ENCODE measurements at places on chromosomes 16 and 17. TPM values are rescaled to one million over a fixed set of nuclear protein-coding genes. Genes with fewer than 3 reads are reported as not detected.

Gene PSMB10
- total RNA-seq, result 45.2 TPM

Gene METTL9
- total RNA-seq, result 97.7 TPM

Gene LGALS9C
- 1.2 TPM for total RNA-seq

Gene TBC1D3E
- total RNA-seq, result not detected

Gene KRT32
- total RNA-seq, result not detected

Gene EVI2B
- 11.0 TPM for total RNA-seq

Gene WWOX
- total RNA-seq, result 33.1 TPM

Gene SMPD3
- total RNA-seq, result 3.4 TPM

Gene TCAP
- total RNA-seq, result 0.49 TPM

Gene KRT24
- total RNA-seq, result 1.5 TPM

Gene YBX2
- total RNA-seq, result 0.25 TPM

DNA sequence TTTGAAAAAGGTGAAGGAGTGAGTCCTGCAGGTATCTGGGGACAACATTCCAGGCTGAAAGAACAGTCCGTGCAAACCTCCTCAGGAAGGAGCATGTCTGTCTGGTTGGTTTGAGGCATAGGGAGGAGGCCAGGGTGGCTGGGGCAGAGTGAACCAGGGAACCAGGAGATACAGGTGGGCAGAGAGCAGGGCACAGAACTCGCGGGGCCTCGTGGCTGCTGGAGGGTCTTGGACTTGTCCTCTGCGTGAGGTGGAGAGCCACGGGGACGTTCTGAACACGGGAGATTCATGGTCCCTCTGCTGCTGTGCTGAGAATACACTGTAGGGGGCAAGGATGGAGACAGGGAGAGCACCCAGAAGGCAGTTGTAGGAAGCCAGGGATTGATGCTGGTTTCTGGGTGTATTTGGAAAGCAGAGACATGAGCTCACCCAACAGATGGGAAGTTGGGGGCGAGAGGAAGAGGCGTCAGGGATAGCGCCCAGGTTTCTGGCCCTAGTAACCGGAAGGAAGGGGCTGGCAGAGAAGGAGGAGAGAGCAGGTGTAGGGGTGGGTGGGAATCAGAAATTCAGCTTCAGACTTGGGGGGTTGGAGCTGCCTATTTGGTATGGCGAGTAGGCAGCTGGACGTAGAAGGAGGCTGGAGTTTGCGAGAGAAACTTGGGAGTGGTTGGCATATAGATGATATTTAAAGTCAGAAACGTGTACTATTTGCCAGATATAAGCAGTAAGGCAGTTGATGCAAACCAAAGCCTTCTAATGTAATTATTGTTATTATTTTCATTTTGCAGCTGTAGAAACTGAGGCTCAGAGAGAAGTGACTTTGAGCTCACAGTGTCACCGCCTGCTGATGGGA lies at the start of gene CCL17:
TSS of gene CCL17 (plus strand) at position 803 of the 853 bp plus-strand sequence. CDS start 9,166 bp downstream, outside the sequence.
- no peak for DNase-seq

GRCh38 chr17:34378664-34379101 lies 15.7 kb upstream of the CCL1 start:
- no peak for DNase-seq

GRCh38 chr16:49478107-49478506 lies 104.5 kb downstream of the C16orf78 start:
- no peak for DNase-seq

GRCh38 chr17:44530896-44531418 lies 26.3 kb upstream of the FZD2 start:
- DNase-seq, result no peak

- DNase-seq, result no peak
These were observed 108.0 kb upstream of the TBX2 start for GRCh38 chr17:61291451-61292285.

DNA sequence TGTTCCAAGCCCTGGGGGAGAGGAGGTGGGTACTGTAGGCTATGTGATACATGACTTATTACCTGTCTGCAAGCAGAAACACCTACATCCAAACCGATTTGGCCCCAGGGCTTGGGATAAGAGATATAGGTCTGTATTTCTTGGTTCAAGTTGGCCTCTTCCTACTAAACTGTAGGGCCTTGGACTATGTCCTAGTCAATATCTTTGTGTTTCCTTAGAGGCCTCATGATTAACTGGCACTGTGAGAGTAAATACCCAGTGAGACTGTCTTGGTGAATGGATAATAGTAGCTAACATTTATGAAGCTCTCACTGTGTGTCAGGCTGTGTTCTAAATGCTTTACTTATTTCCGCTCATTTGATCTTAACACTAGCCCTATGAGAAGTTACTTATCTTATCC lies 70.0 kb downstream of the MSI2 start:
- no peak for DNase-seq

- no peak for DNase-seq
These were observed 4.0 kb upstream of the PRPSAP1 start for GRCh38 chr17:76357597-76358158.

DNA sequence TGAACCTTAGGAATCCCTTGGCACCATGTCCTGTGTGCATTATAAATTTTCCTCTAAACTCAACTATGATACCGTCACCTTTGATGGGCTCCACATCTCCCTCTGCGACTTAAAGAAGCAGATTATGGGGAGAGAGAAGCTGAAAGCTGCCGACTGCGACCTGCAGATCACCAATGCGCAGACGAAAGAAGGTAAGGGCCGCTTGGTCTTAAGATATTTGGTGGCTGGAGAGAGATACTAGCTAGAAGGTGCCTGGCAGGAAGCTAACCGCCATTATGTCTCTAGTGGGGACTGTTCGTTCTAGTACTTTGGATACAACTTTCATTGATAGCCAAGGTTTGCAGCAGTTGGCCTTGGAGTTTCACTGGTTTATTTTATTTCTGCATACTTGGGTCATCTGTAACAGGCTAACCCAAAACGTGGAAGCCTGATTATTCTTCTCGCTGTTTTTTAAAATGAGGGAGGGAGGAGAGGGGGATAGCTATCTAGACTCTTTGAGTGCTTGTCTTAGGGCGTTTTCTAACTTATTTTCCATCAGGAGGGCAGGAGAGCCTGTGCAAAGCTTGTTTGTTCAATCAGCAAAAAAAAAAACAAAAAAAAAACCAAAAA lies 1.3 kb downstream of the RBBP6 start:
- no peak for DNase-seq

DNA sequence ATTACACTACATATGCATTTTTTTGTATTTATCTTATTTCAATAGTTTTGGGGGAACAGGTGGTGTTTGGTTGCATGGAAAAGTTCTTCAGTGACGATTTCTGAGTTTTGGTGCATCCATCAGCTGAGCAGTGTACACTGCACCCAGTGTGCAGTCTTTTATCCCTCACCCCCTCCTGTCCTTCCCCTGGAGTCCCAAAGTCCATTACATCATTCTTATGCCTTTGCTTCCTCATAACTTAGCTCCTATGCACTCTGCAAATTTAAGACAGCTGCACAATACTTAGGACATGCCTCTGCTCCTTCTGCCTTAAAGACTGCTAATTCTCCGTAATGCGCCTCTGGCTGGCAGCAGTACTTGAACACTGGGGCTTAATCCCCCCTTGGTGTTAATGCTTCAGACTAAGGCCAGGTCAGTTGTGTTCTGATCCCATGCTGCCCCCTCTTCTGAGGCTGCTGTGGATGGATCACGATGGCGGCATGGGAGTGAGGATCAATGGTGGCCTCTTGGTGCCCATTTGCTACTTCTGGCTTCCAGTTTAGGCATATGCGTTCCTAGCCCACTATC lies 146.2 kb downstream of the PARN start:
- DNase-seq, result no peak

- no peak for DNase-seq
These were observed 34.3 kb downstream of the ABR start for GRCh38 chr17:1145311-1145986.

DNA sequence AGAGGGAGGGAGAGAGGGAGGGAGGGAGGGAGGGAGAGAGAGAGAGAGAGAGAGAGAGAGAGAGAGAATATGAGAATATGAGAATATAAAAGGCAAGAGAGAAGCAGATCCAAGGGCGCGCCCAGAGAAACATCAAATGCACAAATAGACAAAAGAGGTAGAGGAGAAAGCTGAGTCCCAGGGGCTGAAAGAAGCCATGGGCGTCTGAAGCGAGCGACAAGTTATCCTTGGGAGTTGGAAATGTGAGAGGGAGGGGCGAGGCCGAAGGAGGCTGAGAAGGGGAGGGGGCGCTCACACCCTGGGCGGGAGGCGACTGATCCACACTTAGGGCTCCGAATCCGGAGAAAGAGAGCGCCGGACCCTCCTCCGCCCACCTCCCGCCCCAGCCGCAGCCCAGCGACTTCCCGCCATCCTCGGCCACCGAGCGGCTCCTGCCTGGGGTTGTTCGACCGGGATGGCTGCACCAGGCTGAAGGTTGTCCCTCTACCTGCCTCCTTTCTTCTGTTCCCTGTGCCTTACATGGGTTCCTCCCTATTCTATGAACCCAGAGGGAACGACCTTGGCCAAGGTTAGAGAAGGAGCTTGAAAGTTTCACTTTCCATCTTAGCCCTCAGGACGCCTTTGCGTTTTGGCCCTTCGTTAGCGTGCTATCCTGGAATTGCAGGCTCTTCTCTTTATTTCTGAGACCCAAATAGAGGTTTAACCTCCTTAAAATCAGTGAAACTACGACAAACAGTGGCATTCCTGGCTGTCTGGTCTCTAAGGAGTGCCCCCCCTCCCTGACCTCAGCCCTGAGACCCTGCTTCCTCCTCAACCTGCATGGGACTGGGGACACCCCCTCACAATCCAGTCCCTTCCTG lies 21.2 kb upstream of the HOXB9 start:
- DNase-seq, result no peak

GRCh38 chr17:49473900-49474751 lies 21.0 kb upstream of the NGFR start:
- DNase-seq, result no peak

GRCh38 chr17:5501685-5502084 lies 15.3 kb downstream of the MIS12 start:
- no peak for DNase-seq

DNA sequence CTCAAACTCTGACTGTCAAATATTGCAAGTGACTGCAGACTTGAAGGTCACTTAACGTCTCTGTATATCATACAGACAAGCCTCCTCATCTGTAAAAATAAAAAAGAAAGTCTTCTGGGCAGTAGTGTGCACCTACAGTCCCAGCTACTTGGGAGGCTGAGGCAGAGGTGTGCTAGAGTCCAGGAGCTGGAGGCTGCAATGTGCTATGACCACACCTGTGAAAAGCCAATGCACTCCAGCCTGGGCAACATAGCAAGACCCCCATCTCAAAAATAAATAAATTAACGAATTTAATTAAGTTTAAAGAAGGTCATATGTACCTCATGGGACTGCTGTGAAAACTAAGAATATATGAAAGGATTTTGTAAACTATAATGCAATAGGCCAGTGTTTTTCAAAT lies 35.0 kb upstream of the C17orf78 start:
- DNase-seq, result no peak

DNA sequence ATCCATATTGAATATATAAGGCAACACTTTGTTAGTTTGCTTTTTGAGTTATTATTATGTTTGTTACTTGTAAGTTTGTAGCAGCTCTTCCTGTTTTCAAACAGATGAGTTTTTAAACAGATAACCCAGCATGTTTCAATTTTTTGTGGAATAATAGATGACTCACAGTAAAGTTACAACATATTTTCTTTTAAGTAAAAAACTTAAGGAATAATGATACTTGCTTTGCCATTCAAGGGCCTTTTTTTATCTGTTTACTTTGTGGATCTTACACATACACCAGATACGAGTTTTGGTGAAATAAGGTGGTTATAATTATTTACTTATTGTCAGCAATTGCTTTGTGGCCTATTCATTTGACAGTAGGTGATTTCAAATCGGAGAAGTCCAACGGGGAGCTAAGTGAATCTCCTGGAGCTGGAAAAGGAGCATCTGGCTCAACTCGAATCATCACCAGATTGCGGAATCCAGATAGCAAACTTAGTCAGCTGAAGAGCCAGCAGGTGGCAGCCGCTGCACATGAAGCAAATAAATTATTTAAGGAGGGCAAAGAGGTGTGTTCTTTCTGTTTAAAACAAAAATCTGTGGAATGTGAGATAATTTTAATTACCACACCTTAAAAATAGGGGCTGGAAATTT lies 66.3 kb downstream of the BPTF start:
- DNase-seq, result no peak

DNA sequence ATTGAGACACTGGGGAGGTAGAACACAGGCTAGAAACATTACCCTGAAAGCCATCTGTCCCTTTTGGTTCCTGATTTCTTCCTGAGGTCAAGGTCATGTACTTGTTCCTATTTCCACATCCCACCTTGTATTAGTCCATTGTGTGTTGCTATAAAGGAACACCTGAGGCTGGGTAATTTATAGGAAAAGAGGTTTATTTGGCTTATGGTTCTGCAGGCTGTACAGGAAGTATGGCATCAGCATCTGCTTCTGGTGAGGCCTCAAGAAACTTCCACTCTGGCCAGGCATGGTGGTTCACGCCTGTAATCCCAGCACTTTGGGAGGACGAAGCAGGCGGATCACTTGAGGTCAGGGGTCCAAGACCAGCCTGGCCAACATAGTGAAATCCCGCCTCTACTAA lies 7.4 kb upstream of the MED9 start:
- DNase-seq, result no peak

GRCh38 chr16:1525871-1526607 lies 7.4 kb upstream of the TMEM204 start:
- no peak for DNase-seq

GRCh38 chr16:4257646-4258556 lies 14.9 kb downstream of the TFAP4 start:
- DNase-seq, result no peak

GRCh38 chr17:81365148-81365600 lies 30.1 kb upstream of the BAHCC1 start:
- no peak for DNase-seq

DNA sequence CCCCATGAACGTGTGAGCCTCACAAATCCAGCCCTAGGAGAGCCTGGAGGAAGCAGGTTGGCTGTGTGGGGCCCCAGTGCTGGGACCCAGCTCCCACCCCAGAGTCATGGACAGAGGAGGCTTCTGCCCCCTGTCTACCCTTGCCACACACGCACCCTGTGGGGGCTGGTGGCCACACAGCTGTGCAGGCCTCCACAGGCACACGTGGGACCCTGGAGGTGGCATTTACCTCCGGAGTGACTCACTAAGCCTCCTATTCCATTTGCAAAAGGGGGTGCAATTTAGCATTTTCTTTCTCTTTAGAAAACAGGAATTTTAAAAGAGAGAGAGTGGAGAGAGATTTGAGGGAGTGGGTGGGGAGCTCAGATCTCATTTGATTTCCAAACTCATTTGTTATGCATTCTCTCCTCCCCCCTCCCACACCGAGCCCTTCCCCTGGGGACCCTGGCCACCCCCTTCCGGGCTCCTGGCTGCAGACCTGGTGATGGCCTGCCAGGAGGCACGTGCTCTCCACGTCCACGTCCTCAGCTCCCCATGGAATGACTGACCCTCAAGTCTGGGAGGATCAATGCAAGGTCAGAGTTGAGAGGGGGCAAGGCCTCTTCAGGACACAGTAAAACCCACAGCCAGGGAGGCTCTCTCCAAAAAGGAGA lies 6.8 kb downstream of the PITPNM3 start:
- no peak for DNase-seq

- DNase-seq, result no peak
These were observed 151.3 kb upstream of the IRX3 start for GRCh38 chr16:54437921-54438320.

GRCh38 chr16:83733301-83733700 lies 74.5 kb upstream of the HSBP1 start:
- no peak for DNase-seq
